ENCODE measurements at places on chromosomes 7 and 10. TPM values are rescaled to one million over a fixed set of nuclear protein-coding genes. Genes with fewer than 3 reads are reported as not detected.

- no peak for DNase-seq
- H3K4me3 ChIP-seq = peak overlapping the region; percentile 32
- H3K36me3 ChIP-seq = no peaks in the 10 kb centered on the region
- H3K27ac ChIP-seq = peak overlapping the region; percentile 81
Measured at GRCh38 chr7:1043552-1044188, 676 bp upstream of the GPR146 start.

DNA sequence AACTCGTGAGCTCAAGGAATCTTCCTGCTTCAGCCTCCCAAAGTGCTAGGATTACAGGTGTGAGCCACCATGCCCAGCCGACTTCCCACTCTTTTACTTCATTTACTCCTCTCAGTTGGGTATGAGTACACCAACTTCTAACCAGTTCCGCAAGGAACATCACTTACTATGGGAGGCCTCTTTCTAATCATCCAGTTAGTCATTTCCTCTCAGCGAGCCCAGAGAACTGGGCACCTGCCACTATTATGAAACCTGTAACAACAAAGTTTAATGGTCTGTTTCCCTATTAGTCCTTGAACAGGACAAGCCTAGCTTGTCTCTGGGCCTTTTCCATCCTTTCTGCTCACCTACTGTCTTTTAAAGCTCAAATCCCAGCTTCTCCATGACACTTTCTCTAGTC lies 88.8 kb downstream of the DNMBP start:
- H3K4me1 ChIP-seq = peaks cover 7% of the 10 kb centered on the region
- H3K4me3 ChIP-seq = no peak overlapping the region
- no peaks in the 10 kb centered on the region for H3K36me3 ChIP-seq
- H3K27me3 ChIP-seq = no peaks in the 10 kb centered on the region

- H3K27me3 ChIP-seq = no peaks in the 10 kb centered on the region
- no peaks in the 10 kb centered on the region for H3K36me3 ChIP-seq
- DNase-seq = no peak
- H3K4me1 ChIP-seq = peaks cover 6% of the 10 kb centered on the region
- H3K4me3 ChIP-seq = no peak overlapping the region
Measured at GRCh38 chr10:19941206-19941880, 125.1 kb downstream of the PLXDC2 start.

GRCh38 chr7:39888171-39888853 lies 61.7 kb upstream of the CDK13 start:
- H3K27ac ChIP-seq = no peak overlapping the region
- H3K4me3 ChIP-seq = no peak overlapping the region
- DNase-seq = peak; percentile 19
- H3K36me3 ChIP-seq = no peaks in the 10 kb centered on the region

GRCh38 chr10:72133517-72133916 lies 45.2 kb upstream of the SPOCK2 start:
- H3K27me3 ChIP-seq = no peaks in the 10 kb centered on the region
- no peaks in the 10 kb centered on the region for H3K36me3 ChIP-seq

GRCh38 chr10:11288302-11288701 lies 270.6 kb downstream of the CELF2 start:
- DNase-seq = no peak
- no peaks in the 10 kb centered on the region for H3K4me1 ChIP-seq
- no peaks in the 10 kb centered on the region for H3K27me3 ChIP-seq
- no peaks in the 10 kb centered on the region for H3K36me3 ChIP-seq
- no peak overlapping the region for H3K4me3 ChIP-seq

The SLC13A1 gene
- total RNA-seq = not detected

- no peaks in the 10 kb centered on the region for H3K4me1 ChIP-seq
- H3K4me3 ChIP-seq = no peak overlapping the region
- no peak overlapping the region for H3K27ac ChIP-seq
- no peaks in the 10 kb centered on the region for H3K27me3 ChIP-seq
- DNase-seq = no peak
Measured at GRCh38 chr10:123926401-123927264, 35.0 kb upstream of the CPXM2 start.

The SMKR1 gene
- total RNA-seq = 1.2 TPM

- no peaks in the 10 kb centered on the region for H3K27me3 ChIP-seq
- H3K4me3 ChIP-seq = no peak overlapping the region
- H3K4me1 ChIP-seq = no peaks in the 10 kb centered on the region
- H3K36me3 ChIP-seq = no peaks in the 10 kb centered on the region
- no peak overlapping the region for H3K27ac ChIP-seq
Measured at GRCh38 chr10:121772406-121772805, 155.4 kb downstream of the ATE1 start.

GRCh38 chr10:29112827-29113615 lies 175.8 kb upstream of the LYZL1 start:
- no peaks in the 10 kb centered on the region for H3K36me3 ChIP-seq
- DNase-seq = no peak
- no peak overlapping the region for H3K4me3 ChIP-seq
- no peak overlapping the region for H3K27ac ChIP-seq
- no peaks in the 10 kb centered on the region for H3K4me1 ChIP-seq

The LRGUK gene
- 3.6 TPM for total RNA-seq

DNA sequence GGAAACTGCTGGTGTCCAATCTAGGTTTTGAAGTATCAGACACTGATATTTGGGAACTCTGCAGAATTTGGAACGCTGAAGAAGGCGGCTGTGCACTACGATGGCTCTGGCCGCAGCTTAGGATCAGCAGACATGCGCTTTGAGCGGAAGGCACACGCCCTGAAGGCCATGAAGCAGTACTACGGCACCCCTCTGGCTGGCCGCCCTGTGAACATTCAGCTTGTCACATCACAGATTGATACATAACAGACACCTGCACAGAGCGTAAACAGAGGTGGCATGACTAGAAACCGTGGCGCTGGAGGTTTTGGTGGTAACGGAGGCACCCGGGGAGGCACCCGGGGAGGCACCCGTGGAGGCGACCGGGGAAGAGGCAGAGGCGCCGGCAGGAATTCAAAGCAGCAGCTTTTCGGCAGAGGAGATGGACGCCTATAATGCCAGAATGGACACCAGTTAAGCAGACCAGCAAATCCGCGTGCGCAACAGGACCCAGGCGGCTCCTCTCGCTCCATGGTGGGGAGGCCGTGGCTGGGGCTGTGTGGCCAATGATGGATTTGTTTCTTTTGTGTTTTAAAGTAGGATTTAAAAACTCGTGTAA lies 22.2 kb upstream of the CCL24 start:
- H3K27ac ChIP-seq = no peak overlapping the region
- no peak for DNase-seq
- H3K36me3 ChIP-seq = no peaks in the 10 kb centered on the region
- H3K4me1 ChIP-seq = no peaks in the 10 kb centered on the region
- H3K4me3 ChIP-seq = no peak overlapping the region

- no peaks in the 10 kb centered on the region for H3K36me3 ChIP-seq
- H3K4me1 ChIP-seq = no peaks in the 10 kb centered on the region
- DNase-seq = no peak
- no peaks in the 10 kb centered on the region for H3K27me3 ChIP-seq
Measured at GRCh38 chr10:11135709-11136108, 118.0 kb downstream of the CELF2 start.

DNA sequence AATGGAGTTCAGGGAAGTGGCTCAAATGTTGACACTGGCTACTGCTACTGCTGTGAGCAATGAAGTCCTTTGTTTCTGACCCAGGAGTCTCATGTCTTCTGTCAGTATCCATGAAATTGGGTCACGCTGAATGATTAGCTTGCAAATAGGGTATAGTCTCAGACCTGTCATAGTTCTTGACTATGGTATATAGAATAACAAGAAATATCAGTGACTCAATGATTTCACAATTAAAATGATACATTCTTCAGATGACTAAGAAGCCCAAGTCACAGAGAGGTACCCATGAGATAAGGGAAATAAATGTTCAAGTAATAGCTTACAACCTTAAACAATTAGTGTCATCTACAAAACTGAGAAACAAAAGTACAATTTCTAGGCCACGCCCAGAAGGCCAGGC lies 89.3 kb downstream of the LYZL2 start:
- H3K27me3 ChIP-seq = no peaks in the 10 kb centered on the region
- no peak for DNase-seq
- no peaks in the 10 kb centered on the region for H3K36me3 ChIP-seq
- H3K4me1 ChIP-seq = no peaks in the 10 kb centered on the region
- no peak overlapping the region for H3K27ac ChIP-seq

- no peak overlapping the region for H3K27ac ChIP-seq
- peak overlapping the region; percentile 61 for H3K4me3 ChIP-seq
- peaks cover 80% of the 10 kb centered on the region for H3K27me3 ChIP-seq
Measured at GRCh38 chr7:129780974-129781927, 169.7 kb downstream of the NRF1 start.

DNA sequence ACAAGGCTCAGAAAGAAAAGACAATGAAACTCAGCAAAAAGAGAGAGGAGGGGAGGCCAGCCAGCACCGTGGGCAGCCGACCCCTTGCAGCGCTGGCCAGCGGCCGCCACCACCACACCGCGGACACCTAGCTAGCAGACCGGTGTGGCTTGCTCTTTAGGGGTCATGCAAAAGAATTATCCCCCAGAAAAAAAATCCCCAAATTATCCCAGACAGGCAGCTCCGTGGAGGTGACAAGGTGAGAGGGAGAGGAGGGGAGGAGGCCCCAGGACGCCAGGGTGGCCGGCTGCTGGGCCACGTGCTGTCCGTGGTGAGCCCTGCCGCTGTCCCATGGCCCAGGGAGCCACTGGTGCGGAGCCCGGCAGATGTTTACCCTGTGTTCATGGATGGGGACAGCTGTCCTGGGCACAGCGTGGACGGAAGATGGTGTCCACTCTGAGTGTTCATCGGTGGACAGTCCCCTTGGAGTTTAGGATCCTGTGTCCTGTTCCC lies 16.5 kb downstream of the YKT6 start:
- DNase-seq = no peak
- no peak overlapping the region for H3K4me3 ChIP-seq
- no peak overlapping the region for H3K27ac ChIP-seq
- no peaks in the 10 kb centered on the region for H3K27me3 ChIP-seq
- no peaks in the 10 kb centered on the region for H3K36me3 ChIP-seq
- H3K4me1 ChIP-seq = peaks cover 17% of the 10 kb centered on the region

The ZNF746 gene
- 15.6 TPM for total RNA-seq

DNA sequence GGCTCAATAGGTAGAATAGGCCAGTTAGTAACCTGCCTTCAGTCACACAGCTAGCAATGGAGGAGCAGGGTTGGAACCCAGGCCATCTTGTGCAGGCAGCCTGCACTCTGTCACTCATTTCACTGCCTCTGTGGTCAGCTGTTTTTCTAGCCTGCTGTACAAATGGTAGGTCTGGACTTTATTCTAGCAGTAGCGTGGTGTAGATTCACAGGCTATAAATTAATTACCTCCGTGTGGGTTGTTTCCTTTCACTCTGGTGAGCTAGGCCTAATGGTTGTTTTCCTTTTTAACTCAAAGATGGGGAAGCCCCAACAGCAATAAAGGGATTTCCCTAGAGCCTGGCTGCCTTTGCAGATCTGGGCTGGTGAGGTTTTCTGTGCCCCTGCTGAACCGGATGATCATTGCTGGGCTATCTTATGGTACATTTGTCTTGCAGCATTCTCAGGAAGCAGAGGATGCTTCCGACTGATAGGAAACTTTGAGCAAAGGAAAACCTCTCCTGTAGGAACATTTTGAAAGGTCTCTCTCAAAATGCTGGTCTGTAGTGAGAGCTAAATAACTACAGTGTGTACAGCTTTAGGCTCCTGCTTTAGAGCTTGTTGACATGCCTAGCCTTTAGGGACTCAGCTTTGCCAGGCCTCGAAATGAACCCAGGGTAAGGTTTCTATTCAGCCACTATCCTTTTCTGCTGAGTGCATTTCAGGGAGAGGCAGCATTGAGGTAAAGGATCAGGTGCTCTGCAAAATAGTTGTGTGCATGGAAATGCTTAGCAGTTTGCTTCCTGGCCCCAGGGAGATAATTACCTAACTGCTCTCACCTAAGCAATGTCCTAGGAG lies 157.4 kb downstream of the ST7 start:
- DNase-seq = no peak
- peaks cover 6% of the 10 kb centered on the region for H3K4me1 ChIP-seq
- no peaks in the 10 kb centered on the region for H3K36me3 ChIP-seq

DNA sequence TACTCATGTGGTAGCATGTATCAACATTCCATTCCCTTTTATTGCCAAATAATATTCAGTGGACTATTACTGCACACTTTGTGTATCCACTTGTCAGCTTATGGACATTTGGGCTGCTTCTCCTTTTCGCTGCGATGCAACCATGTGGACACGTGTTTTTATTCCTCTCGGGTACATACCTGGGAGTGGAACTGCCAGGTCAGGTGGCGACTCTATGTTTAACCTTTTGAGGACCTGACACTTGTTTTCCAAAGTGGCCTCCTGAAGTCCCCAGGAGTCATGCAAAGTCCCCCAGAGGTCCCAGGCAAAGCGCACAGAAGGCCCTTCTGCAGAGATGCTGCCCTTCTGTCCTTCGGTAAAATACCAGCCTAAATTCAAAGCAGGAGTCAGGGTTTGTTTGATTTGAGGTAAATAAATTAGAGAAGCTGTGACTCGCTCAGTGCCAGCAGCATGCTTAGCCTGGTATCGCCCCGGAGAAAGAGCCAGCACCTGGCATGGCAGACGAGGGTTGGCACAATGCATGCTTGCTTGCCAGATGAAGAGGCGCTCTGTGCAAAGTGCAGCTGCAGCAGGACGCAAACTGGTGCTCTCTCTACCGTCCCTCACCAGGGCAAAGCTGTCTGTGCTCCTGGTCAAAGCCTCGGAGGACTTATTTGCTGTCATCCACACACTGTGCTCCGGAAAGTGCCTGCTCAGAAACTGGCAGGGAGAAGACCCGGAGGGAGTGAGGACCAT lies 37.8 kb downstream of the HIPK2 start:
- no peak overlapping the region for H3K27ac ChIP-seq
- no peak overlapping the region for H3K4me3 ChIP-seq
- no peaks in the 10 kb centered on the region for H3K36me3 ChIP-seq
- peaks cover 3% of the 10 kb centered on the region for H3K4me1 ChIP-seq
- no peak for DNase-seq

The SPDYE6 gene
- total RNA-seq = not detected

GRCh38 chr10:26931223-26931622 lies 70.5 kb upstream of the ABI1 start:
- no peaks in the 10 kb centered on the region for H3K27me3 ChIP-seq
- H3K4me1 ChIP-seq = no peaks in the 10 kb centered on the region
- H3K36me3 ChIP-seq = no peaks in the 10 kb centered on the region
- peak overlapping the region; percentile 52 for H3K4me3 ChIP-seq
- H3K27ac ChIP-seq = no peak overlapping the region

The PRXL2A gene
- 58.3 TPM for total RNA-seq

GRCh38 chr10:132202070-132202970 lies 15.6 kb downstream of the DPYSL4 start:
- no peaks in the 10 kb centered on the region for H3K36me3 ChIP-seq
- H3K4me3 ChIP-seq = no peak overlapping the region
- H3K27me3 ChIP-seq = no peaks in the 10 kb centered on the region
- DNase-seq = no peak
- H3K27ac ChIP-seq = no peak overlapping the region

- peak; percentile 91 for DNase-seq
- H3K36me3 ChIP-seq = no peaks in the 10 kb centered on the region
- no peaks in the 10 kb centered on the region for H3K27me3 ChIP-seq
- H3K4me1 ChIP-seq = peaks cover 8% of the 10 kb centered on the region
Measured at GRCh38 chr7:23470330-23471105, at the start of gene IGF2BP3. IGF2BP3 (minus strand) TSS chr7:23470491; CDS start chr7:23470110, 381 bp downstream.

- no peak overlapping the region for H3K27ac ChIP-seq
- peaks cover 10% of the 10 kb centered on the region for H3K4me1 ChIP-seq
- no peaks in the 10 kb centered on the region for H3K27me3 ChIP-seq
- DNase-seq = no peak
Measured at GRCh38 chr10:104417637-104418292, 64.1 kb downstream of the CFAP58 start.

The AHR gene
- 9.7 TPM for total RNA-seq
